ENCODE measurements at places on chromosomes 6 and 20.

- DNase-seq, result no peak
These were observed 11.6 kb upstream of the DSE start for GRCh38 chr6:116359131-116359530.

DNA sequence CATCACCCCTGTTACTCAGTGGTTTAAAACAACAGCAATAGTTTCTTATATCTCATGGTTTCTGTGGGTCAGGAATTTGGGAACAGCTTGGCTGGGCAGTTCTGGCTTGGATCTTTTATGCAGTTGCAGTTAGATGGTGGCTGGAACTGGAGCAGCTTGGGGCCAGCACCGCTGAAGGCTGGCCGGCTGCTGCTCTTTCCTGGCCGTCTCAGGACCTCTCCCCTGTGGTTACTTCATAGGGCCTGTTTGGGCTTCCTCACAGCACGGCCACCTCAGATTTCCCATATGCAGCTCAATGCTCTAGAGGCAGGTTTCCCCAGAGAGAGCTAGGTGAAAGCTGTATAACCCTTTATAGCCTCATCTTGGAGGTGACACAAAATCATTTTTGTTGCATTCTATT lies 15.6 kb downstream of the PKIG start:
- DNase-seq, result no peak

GRCh38 chr6:133360194-133360593 lies 119.0 kb downstream of the EYA4 start:
- DNase-seq, result no peak

GRCh38 chr6:29403801-29404200 lies 8.4 kb downstream of the OR12D2 start:
- DNase-seq, result no peak

GRCh38 chr6:71246596-71246995 lies 42.0 kb upstream of the OGFRL1 start:
- DNase-seq, result no peak

Data from GM12864 (cell line).